Type B pancreatic cell (in vitro differentiated cells): ENCODE measurements at places on chromosomes 6 and 20. TPM values are rescaled to one million over a fixed set of nuclear protein-coding genes. Genes with fewer than 3 reads are reported as not detected.
A peak's percentile ranks its signal among the peaks of the same experiment; 100 is the strongest.

DNA sequence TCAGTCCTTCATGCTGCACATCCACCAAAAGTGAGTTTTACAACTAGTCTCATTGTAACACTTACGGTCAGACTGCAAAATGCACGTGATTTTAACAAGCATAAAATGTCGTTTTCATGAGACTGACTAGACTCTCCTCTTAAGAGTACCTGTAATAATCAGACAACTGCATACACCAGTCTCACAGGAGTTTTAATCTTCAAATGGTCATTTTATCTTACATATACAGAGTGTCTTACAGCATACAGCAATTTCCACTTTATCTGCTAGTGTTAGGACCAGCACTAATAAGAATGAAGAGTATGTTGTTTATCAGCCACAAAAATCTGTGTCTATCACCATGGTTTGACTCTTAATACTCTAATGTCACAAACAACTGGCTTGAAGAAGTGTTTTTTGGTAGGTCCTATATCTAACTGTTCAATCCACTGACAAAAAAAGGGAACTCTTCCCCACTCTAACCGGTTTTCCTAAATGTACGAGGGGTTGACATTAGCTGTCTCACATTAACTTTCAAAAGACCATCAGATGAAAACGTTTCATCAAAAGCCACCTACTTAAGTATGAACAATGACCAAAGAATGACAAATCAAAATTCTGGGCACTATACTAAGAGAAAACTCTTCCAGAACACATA is 1.5 kb upstream of the ASF1A start:
- DNase-seq: no peak

The DTD1 gene
- total RNA-seq: 20.9 and 29.8 TPM in 2 replicates

DNA sequence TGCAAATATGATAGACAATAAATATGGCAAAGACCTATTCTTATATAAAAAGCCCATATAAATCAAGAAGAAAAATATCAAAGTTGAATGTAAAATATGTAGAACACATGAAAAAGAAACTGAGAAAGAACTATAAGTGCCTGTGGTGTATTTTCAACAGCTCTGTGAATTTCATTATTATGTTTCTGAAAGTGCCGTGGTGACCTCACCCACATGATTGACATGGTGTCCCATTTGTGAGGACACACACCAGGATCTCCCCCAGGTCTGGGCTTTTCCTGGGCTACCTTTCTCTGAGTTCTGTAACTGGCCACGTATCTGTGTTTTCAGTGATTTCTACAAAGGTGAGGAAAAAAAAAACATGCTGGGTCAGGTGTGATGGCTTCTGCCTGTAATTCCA is 86.7 kb downstream of the BMP6 start:
- DNase-seq: no peak

- DNase-seq: no peak
Observed at GRCh38 chr6:125766641-125767040, 17.2 kb downstream of the HEY2 start.

The GRM1 gene
- 0.39 and 0.43 TPM in 2 replicates for total RNA-seq

GRCh38 chr20:19992996-19993908 is 23.9 kb upstream of the NAA20 start:
- DNase-seq: no peak

GRCh38 chr6:99743647-99744046 is 137.0 kb downstream of the PRDM13 start:
- no peak for DNase-seq

- no peak for DNase-seq
Observed at GRCh38 chr20:45892049-45892825, 1.1 kb downstream of the CTSA start.

- DNase-seq: no peak
Observed at GRCh38 chr20:13784271-13784892, 337 bp downstream of the ESF1 start.

The HLA-DOB gene
- total RNA-seq: 0.88 TPM in 1 of 2 replicates, not detected in the other

DNA sequence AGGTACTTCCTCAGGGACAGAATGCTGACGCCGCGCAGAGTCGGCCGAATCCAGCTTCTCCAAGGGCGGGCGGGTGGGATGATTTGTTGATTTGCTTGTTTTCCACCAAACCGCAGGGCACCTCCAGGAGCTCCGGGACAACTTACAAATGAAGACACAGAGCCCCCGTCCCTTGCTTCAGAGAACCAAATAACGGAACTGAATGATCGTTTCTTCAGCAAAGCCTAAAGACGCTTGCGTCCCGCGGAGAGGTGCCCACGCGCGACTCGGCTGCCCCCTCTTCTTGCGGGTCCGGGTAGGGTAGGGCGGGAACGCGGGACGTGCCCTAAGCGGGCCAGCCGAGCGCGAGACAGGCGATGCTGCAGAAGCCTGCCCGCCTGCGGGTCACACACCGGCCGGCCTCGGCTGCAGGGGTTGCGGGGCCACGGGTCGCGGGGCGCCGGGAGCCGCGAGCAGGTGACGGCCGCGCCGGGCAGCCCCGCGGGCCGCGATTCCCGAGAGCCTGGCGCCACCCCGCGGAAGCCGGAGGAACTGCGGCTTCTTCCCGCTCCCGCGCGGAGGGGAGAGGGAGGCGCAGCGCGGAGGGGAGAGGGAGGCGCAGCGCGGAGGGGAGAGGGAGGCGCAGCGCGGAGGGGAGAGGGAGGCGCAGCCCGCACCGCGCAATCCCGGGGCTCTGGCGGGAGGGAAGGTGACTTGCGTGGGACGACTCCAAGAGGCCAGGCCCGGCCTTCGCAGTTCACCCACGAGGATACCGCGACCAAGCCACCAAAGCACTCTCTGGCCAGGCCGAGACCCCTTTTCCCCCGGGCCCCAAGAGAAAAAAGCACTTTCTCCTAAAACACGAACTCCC is 7.7 kb upstream of the FOXF2 start:
- DNase-seq: peak; percentile 88

- DNase-seq: no peak
Observed at GRCh38 chr20:45372241-45372640, 5.9 kb downstream of the TP53TG5 start.

The ZC3H12D gene
- total RNA-seq: 0.58 and 0.98 TPM in 2 replicates

GRCh38 chr20:63642527-63643247 is 10.5 kb downstream of the STMN3 start:
- DNase-seq: no peak

The ATAT1 gene
- total RNA-seq: 23.1 and 47.0 TPM in 2 replicates

GRCh38 chr20:884983-885952 is 30.9 kb downstream of the ANGPT4 start:
- no peak for DNase-seq

- no peak for DNase-seq
Observed at GRCh38 chr6:146990821-146991798, 213.1 kb upstream of the STXBP5 start.

- no peak for DNase-seq
Observed at GRCh38 chr6:151024597-151024996, 159.1 kb downstream of the MTHFD1L start.

DNA sequence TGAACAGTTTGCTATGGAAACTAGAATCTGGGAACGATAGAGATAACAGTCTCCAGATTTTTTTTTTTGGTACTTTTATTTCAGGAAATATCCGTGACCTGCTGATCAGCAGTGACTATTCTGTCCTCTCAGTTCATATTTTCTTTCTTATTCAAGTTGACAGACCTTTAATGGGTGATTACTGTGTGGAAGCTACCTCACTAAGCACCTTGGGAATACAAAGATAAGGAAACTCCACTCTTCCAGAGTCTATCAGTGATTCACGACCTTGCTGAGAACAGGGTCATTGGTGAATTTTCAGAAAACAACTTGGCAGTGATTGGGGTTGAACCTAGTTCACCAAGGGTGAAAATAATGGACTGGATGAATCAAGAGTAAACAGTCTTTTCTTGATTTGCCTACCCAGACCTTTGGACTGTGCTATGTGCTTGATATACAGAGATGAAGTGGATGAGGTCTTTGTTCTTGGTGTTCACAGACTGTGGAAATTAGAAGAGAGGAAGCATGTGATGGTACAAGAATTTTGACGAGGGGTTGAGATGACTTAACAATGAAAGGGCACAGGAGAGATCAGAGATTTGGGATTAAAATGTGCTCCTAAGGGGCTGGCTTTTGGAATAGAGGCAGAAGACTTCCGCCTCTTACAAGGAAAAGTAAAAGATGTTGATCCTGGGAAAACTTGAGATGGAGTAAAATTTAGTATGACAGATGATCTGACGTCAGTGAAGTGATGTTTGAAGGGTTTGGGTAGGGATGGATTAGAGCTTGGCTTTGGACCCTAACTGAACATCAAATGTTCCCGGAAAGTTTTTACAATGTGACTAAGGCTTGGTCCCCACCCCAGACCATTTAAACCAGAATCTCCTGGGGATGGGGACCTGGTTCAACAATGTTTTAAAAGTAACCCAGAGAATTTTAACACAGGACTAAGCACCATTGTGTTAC is 1.2 kb downstream of the KAT14 start:
- no peak for DNase-seq

The ARMH2 gene
- not detected in 2 replicates for total RNA-seq

DNA sequence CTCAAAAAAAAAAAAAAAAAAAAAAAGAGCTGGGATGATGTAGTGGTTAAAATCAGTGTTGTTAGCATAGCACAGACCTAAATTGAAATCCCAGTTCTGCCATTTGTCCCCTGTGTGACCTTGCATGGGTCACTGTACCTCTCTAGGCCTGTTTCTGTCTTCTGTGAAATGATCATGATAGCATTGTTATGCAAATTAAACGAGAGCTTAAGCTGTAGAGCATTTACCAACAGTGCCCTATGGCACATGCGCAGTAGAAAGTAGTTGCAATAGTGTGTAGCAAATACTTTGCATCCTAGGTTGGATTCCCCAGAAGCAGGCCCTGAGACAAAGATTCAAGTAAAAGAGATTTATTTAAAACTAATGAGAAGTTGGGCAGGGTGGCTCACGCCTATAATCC is 7.3 kb downstream of the PSORS1C2 start:
- DNase-seq: no peak

The TMEM170B gene
- 2.1 and 4.0 TPM in 2 replicates for total RNA-seq

The GATA5 gene
- 10.8 and 12.8 TPM in 2 replicates for total RNA-seq

DNA sequence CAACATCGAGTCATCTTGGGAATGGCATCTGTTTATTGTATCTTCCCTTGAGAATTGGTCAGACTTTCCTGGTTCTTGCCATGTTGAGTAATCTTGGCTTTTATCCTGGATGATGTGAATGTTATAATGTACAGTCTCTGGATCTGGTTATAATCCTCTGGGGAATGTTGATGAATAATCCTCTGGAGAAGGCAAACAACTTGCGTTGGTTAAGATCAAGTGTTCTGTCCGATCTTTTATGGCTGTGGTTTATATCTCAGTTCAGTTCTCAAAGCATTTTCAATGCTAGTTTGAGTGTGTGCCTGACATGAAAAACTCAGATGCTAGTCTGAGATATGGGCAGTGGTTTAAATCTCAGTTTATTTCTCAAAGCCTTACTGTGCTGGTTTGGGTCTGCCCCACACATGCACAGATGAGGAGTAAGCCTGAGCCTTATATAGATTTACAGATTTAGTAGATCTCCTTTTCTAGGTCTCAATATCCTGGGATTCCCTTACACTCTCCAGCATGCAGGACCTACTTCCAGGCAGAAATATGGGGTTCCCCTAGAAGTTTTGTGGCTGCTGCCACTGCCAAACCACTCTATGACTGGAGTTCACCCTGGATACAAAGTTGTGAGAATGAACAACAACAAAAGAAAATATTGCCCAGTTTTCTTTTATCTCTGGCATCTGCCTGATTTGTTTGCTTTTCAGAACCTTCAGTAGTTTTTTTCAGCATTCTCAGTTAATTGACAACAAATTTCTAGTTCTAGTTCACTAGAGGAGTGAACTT is 191.8 kb upstream of the MAN1A1 start:
- DNase-seq: no peak

DNA sequence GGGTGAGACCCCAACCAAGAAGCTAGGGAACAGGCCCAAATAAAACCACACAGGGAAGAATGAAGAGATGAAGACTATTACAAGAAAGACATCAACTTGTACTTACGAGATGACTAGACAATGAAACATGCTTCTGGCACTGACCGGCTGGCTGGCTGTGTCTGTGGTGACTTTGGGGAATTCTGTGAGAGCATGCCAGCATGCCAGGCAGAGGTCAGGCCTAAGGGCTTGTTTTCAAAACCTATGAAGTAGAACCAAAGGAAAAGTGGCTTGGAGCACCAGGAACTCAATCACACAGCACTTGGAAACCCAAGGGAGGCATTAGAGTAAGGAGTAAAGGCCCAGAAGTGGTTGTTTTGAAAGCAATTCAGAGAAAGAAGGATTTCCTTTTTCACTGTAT is 28.4 kb upstream of the GSTA3 start:
- DNase-seq: no peak

The BPIFB6 gene
- not detected in 2 replicates for total RNA-seq

The PTCHD4 gene
- total RNA-seq: 3.4 and 4.6 TPM in 2 replicates

- DNase-seq: no peak
Observed at GRCh38 chr6:84788689-84789088, 24.3 kb upstream of the TBX18 start.

- no peak for DNase-seq
Observed at GRCh38 chr20:20993372-20993771, 112.8 kb downstream of the LINC00237 start.

DNA sequence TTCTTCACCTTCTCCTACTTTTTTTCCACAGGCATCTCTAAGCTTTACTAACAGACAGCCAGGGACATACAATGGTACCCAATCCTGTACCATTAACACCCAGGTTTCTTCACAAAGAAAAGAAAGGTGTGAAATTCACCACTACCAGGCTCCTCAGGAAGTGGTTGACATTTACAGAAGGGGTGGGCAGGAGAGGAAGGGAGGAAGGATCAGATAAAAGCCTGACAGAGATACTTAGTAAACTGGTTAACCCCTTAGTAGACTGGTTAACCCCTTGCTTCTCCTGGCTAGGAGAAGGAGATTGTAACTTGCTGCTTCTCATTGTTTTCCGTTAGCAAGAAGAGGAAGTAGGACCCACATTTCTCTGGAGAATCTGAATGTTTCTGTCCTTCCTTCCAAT is 7.2 kb downstream of the SAMD3 start:
- DNase-seq: no peak

The SGK2 gene
- total RNA-seq: 9.9 and 10.7 TPM in 2 replicates

DNA sequence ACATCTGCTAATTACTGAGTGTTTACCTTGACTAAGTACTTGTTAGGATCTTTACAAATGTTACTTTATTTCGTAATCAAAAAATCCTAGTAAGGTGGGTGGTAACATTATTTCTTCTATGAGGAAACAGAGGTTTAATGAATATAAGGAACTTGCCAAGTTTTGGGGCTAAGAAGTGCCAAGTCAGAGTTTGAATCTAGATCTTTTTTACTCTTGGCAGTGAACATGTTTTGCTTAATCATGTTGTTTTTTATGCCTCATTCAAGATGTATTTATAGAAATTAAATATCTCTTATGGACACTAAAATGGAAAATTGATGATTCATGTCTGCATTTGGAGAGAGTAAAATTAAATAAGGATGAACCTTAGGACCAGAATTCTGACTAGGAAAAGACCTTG is 393.7 kb downstream of the UTRN start:
- no peak for DNase-seq
